ENCODE measurements at places on chromosomes 4 and X.
A peak's percentile ranks its signal among the peaks of the same experiment; 100 is the strongest.

DNA sequence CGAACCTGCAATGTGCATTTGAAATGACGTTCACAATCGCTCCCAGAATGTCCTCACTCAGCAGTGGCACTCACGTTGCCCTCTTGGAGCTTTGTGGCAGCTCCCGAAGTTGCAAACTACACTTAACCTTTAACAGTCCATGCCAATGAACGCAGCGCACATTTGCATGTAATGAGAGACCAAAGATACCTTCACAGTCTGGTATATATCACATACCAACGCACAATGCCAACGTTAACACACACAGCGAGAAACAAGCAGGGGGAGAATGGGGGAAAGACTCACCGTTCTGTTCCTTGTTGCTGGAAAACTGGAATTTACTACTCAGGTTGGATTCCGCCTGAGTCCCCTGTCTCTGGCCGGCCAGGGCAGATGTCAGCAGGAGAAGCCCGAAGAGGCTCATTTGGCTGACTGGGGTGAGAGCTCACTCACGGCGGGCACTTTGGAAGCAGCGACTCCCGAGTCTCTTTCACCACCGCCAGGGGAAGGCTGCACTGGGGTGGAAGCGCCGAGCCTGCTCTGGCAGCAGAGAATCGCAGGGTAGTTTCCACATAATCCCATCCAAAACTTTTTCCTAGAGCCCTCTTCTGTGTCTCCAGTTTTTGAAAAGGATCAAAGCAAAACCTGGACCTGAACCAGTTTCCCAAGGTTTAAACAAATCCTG lies 966 bp downstream of the PDGFC start:
- DNase-seq = peak; percentile 36

DNA sequence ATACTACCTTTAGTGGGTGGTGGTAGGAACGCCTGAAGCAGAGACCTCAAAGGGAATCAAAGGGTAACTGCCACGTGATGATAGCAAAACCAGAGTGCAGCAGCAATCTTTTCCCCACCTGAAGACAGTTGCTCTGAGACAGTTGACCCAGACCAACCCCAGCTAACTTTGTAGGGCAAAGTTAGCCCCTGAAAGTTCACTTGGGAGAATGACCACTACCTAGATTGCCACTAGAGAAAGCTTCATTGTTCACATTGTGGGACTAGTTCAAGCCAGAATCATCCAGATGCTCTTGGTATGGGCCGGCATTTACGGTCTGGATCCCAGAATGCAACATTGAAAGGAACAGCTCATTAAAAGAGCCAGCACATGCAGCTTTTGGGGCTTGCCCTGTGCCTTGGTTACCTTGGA lies 4.1 kb downstream of the SEPTIN6 start:
- no peak for DNase-seq

GRCh38 chr4:47551682-47552081 lies 66.6 kb downstream of the ATP10D start:
- no peak for DNase-seq

DNA sequence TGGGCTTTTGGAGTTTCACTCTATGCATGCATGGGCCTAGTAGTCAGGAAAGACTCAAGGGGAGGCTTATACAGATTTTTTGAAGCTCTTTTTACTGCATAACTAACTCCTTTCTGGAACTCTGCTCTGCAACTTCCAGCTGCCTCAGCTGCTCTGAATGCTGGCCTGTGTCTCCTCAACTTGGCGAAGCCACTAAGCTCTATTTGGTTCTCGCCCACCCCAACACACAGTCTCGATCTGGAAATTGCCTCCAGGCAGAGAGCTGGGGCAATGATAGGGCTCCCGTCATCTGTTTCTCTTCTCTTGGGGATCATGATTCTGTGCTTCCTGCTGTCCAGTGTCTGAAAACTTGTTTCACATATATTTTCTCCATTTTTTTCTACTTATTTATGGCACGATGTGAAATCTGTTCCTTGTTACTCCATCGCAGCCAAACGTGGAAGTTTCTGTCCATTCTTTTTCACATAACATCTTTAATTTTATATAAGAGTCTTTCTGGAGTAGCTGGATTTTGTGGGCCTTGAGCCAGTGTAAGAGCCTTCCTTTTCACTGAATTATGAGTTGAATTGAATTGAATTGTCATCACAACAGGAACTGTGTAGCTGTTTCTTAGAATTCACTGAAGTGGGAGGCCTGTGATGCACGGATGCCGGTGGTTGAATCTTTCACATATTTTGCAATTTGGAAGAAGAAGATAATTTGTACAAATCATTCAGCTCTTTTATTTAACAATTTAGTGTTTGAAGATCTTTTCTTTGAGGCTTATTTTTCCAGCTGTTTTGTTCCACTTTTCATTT lies 9.0 kb downstream of the ZNF275 start:
- no peak for DNase-seq

DNA sequence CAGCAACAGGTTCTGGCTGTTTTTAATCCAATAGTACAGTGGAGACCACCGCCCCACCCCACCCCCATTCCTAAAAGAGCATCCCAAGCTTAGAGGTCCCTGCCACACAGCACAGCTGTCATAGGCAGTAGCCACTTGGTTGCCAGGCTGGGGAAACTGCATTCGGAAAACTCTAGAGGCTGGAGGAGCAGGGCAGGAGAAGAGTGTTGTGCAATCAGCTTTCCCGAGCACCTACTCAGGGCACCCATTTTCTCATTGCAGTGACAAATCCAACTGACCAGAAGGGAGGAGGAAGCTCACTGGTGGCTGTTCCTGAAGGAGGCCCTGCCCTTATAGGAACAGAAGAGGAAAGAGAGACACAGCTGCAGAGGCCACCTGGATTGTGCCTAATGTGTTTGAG lies 1.1 kb downstream of the CXCL1 start:
- DNase-seq = no peak

- no peak for DNase-seq
These were observed 49.6 kb downstream of the CASP3 start for GRCh38 chr4:184599492-184600135.

DNA sequence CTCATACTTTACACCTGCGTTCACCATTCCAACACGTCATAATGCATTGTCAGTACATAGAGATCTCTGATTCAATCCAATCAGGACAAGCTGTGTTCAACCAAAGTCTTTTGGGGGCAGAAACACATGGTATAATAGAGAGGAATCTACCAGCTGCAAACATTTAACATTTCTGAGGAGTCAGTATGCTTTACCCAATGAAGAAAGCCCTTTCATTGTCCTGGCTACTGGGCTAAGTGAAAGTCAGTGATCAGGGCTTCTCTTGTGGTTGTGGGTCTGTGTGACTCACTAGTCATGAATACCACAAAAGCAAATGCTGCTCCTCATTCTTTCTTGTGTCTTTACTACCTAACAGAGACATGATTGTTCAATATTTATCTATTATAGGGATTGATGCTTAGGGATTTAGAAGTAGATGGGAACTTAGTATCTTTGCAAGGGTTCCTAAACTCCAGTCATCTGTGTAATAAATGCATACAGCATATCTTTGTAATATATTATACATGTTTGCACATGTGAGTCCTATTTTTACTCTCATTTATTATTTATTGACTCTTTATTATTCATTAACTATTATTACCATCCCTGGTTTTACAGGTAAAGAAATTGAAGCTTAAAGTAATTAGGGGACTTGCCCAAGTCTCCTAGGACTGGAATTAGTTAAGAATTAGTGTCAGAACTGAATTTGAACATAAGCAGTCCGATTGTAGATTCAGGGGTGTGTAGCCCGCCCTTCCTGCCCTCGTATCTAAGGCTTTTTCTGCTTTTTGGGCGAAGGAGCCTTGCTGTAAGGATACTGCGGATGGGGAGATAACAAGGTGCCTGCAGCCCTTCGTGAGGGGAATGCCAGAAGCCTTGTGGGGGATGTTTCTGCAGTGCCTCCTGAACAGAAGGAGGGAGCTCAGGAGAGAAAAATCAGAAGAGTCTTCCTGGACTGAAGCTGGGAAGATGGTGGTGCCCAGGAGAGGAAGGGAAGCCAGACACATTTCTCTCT lies 353.1 kb upstream of the BOD1L1 start:
- DNase-seq = no peak

DNA sequence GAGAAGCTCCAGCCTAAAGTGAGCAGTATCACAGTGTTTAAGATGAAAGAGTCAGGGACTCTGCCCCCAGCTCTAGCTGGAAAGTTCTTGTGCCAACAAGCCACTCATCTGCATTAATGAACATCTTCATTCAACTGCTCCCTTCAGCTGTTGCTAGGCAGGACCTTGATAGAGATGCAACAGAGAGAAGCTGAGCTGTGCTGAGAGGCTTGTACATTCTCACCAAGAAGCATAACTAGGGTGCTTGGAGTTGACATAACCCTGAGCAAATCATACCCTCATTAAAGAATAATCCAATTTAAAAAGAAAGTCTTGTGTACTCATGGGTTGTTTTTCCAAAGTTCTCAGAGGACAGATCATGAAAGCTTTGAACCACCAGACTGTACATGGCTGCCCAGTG lies 63.2 kb downstream of the ATXN3L start:
- no peak for DNase-seq

GRCh38 chrX:109926118-109926517 lies 76.8 kb upstream of the TMEM164 start:
- no peak for DNase-seq

GRCh38 chr4:688854-689681 lies at the start of gene SLC49A3:
TSS of gene SLC49A3 (minus strand) at chr4:689151. CDS start at chr4:689127, 24 bp downstream.
- no peak for DNase-seq

DNA sequence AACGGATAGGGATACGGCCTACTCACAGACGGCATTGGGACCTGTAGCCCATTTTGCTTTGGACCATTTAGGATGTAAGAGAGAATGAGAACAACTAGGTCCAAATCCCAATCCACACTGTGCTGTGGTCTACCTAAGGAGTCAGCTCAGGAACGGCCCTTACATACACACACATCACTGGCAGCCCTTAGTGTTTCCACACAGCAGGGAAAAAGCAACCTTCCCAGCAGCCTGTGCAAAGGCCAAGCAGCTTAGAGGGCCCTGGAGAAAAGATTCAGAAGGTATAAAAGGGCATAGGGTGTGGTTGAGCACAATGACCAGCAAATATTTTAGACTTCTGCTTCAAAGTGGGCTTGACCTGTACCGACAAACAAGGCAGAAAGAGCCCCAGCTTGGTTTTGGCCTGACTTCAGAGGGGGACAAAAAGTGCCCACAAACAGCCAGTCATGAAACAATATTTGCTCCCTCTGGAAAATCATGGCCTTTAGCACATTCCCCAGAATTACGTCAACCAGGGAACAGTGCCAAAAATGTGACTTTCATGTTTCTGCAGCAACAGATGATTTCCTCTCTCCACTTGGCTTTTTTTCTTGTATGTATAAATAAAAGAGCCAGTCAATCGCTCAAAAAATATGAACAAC lies 359.5 kb upstream of the FGF16 start:
- DNase-seq = no peak

All from hippocampal formation (tissue), 2 donors.